ENCODE measurements at places on chromosomes 1 and 21. TPM values are rescaled to one million over a fixed set of nuclear protein-coding genes. Genes with fewer than 3 reads are reported as not detected.

AMIGO1 gene
- total RNA-seq = 1.9 TPM

PLPPR4 gene
- 0.17 TPM for total RNA-seq

TMPRSS15 gene
- not detected for total RNA-seq

ZZZ3 gene
- total RNA-seq = 61.7 TPM

NFIA gene
- 8.5 TPM for total RNA-seq

TMEM269 gene
- total RNA-seq = not detected

TPTE gene
- total RNA-seq = not detected

ATAD3C gene
- total RNA-seq = not detected

OLFML3 gene
- 177 TPM for total RNA-seq

AGO1 gene
- total RNA-seq = 10.1 TPM

TCHHL1 gene
- total RNA-seq = not detected

TIAM1 gene
- total RNA-seq = 6.0 TPM

ADAMTS5 gene
- 5.4 TPM for total RNA-seq

ZNF326 gene
- 5.3 TPM for total RNA-seq

LCE3B gene
- not detected for total RNA-seq

PLEKHM2 gene
- total RNA-seq = 90.9 TPM

TENT5C gene
- total RNA-seq = 1.4 TPM

DENND2C gene
- total RNA-seq = 1.5 TPM

AMY2A gene
- 0.09 TPM for total RNA-seq

KRTAP7-1 gene
- not detected for total RNA-seq

Data from bronchial smooth muscle cell (primary cell).